A375 (cell line): ENCODE measurements at places on chromosomes 2 and 18. TPM values are rescaled to one million over a fixed set of nuclear protein-coding genes. Genes with fewer than 3 reads are reported as not detected.

Gene ARHGAP15
- total RNA-seq, result 0.21 TPM in 1 of 2 replicates, not detected in the other

Gene CSRNP3
- total RNA-seq, result 0.15 and 3.9 TPM in 2 replicates

Gene C1QL2
- total RNA-seq, result not detected in 2 replicates

Gene FAM110C
- 0.30 and 0.93 TPM in 2 replicates for total RNA-seq

Gene EFR3B
- total RNA-seq, result 0.45 and 0.66 TPM in 2 replicates

Gene ARL5A
- total RNA-seq, result 41.8 and 50.9 TPM in 2 replicates

Gene ITGA6
- 179 and 180 TPM in 2 replicates for total RNA-seq

Gene PRKAG3
- not detected in 2 replicates for total RNA-seq

Gene SLC30A3
- total RNA-seq, result 0.66 and 1.2 TPM in 2 replicates

Gene ST8SIA5
- 0.38 and 0.64 TPM in 2 replicates for total RNA-seq

Gene RAB6D
- not detected in 2 replicates for total RNA-seq

Gene SERPINB13
- total RNA-seq, result not detected in 2 replicates

Gene COLEC12
- 1.9 and 2.4 TPM in 2 replicates for total RNA-seq

Gene UBR3
- 4.4 and 5.5 TPM in 2 replicates for total RNA-seq

Gene MATN3
- 0.15 and 0.66 TPM in 2 replicates for total RNA-seq
